ENCODE measurements at places on chromosomes 13 and 19. TPM values are rescaled to one million over a fixed set of nuclear protein-coding genes. Genes with fewer than 3 reads are reported as not detected.

The ADPRHL1 gene
- 15.8 TPM for total RNA-seq

The ZNF90 gene
- 6.7 TPM for total RNA-seq

The GRK1 gene
- total RNA-seq: not detected

The PTPRH gene
- total RNA-seq: 15.8 TPM

The KRTDAP gene
- not detected for total RNA-seq

The WDR88 gene
- not detected for total RNA-seq

The PEX11G gene
- total RNA-seq: 3.9 TPM

- H3K36me3 ChIP-seq: peaks cover 26% of the 10 kb centered on the region
- no peak overlapping the region for H3K27ac ChIP-seq
- H3K4me1 ChIP-seq: no peaks in the 10 kb centered on the region
- H3K4me3 ChIP-seq: no peak overlapping the region
Observed at GRCh38 chr19:19711934-19712828, 20.7 kb downstream of the ZNF14 start.

- no peak for DNase-seq
- no peak overlapping the region for H3K4me3 ChIP-seq
- no peaks in the 10 kb centered on the region for H3K36me3 ChIP-seq
- peaks cover 10% of the 10 kb centered on the region for H3K4me1 ChIP-seq
Observed at GRCh38 chr13:30143666-30144400, 163.5 kb downstream of the KATNAL1 start.

DNA sequence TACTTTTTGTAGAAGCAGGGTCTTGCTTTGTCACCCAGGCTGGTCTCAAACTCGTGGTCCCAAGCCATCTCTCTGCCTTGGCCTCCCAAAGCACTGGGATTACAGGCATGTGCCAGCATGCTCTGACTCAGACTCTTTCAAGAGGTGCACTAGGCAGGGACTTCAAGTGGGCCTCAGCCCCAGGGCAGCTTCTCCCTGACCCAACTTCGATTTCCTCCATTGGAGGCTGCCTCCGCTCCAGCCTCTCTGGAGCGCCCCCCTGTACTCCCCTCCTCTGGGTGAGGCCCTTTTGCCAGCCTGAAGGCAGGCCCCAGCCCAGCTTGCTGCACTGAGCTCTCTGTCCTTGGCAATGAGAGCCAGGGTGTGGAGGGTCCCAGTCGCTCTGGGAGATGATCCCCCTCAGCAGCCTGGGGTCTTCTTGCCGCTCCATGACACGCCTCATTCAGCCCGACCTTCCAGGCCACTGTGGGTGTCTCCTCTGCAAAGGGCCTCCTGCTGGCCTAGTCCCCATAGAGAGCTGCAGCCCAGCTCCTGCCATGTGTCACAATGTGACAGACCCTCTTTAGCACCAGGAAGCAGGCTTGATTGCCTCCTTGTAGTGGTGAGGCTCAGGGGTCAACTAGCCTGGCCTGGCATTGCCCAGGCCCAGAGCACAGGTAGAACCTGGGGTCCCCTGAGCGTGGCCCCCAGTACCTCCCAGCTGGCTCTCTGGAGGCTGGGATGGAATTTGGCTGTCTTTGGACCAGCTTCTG is 16.4 kb downstream of the CARM1 start:
- DNase-seq: no peak
- H3K4me3 ChIP-seq: no peak overlapping the region
- no peak overlapping the region for H3K27ac ChIP-seq
- no peaks in the 10 kb centered on the region for H3K36me3 ChIP-seq
- H3K4me1 ChIP-seq: peaks cover 16% of the 10 kb centered on the region

DNA sequence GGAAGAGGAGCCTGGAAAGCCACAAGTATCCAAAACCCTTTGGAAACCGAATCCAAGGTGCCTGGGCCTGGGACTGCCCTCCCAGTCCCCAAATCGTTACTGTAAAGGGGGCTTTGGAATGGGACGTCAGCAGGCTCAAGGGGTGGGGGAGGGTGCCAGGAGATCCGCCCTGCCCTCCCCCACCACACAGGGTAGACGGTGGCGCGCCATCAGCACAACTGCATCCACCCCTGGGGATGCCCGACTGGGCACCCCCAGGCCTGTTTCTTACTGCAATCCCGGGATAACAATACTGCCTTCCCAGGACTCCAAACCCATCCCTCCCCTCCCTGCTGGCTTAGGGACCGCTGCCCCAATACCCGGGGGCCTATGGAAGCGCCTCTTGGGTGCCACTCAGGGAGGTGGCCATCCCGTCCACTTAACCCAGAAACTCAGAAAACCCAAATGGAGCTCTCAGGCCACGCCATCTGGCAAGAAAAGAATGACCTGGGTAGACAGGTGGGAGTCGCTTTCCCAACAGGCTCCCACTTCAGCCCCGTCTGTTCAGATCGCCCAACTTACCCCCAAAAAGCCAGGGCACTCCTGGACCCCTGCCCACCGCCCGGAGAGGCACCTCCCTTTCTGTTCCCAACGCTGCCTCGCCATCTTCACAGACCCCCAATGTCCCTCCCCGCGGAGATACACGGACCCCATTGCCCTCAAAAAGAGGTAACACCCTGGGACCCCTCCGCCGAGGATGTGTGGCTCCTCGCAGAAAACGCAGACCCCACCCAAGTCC is 2.4 kb downstream of the KLF16 start:
- H3K4me3 ChIP-seq: no peak overlapping the region
- no peak for DNase-seq
- no peaks in the 10 kb centered on the region for H3K27me3 ChIP-seq
- peaks cover 69% of the 10 kb centered on the region for H3K4me1 ChIP-seq
- no peaks in the 10 kb centered on the region for H3K36me3 ChIP-seq

- no peaks in the 10 kb centered on the region for H3K27me3 ChIP-seq
- no peak for DNase-seq
- no peaks in the 10 kb centered on the region for H3K4me1 ChIP-seq
- H3K4me3 ChIP-seq: no peak overlapping the region
- H3K36me3 ChIP-seq: no peaks in the 10 kb centered on the region
- no peak overlapping the region for H3K27ac ChIP-seq
Observed at GRCh38 chr13:44692173-44692713, 116.1 kb upstream of the TSC22D1 start.

- H3K4me3 ChIP-seq: no peak overlapping the region
- no peak overlapping the region for H3K27ac ChIP-seq
- DNase-seq: peak; percentile 12
- H3K36me3 ChIP-seq: no peaks in the 10 kb centered on the region
Observed at GRCh38 chr13:22451327-22451741, 729.4 kb upstream of the SGCG start.

- H3K27ac ChIP-seq: no peak overlapping the region
- H3K4me1 ChIP-seq: no peaks in the 10 kb centered on the region
- no peaks in the 10 kb centered on the region for H3K27me3 ChIP-seq
- no peak for DNase-seq
- no peak overlapping the region for H3K4me3 ChIP-seq
Observed at GRCh38 chr13:114296902-114297301, 15.5 kb downstream of the UPF3A start.

GRCh38 chr19:31271306-31271911 is 77.8 kb downstream of the TSHZ3 start:
- no peaks in the 10 kb centered on the region for H3K4me1 ChIP-seq
- no peaks in the 10 kb centered on the region for H3K27me3 ChIP-seq
- DNase-seq: no peak
- H3K36me3 ChIP-seq: no peaks in the 10 kb centered on the region
- H3K4me3 ChIP-seq: no peak overlapping the region

DNA sequence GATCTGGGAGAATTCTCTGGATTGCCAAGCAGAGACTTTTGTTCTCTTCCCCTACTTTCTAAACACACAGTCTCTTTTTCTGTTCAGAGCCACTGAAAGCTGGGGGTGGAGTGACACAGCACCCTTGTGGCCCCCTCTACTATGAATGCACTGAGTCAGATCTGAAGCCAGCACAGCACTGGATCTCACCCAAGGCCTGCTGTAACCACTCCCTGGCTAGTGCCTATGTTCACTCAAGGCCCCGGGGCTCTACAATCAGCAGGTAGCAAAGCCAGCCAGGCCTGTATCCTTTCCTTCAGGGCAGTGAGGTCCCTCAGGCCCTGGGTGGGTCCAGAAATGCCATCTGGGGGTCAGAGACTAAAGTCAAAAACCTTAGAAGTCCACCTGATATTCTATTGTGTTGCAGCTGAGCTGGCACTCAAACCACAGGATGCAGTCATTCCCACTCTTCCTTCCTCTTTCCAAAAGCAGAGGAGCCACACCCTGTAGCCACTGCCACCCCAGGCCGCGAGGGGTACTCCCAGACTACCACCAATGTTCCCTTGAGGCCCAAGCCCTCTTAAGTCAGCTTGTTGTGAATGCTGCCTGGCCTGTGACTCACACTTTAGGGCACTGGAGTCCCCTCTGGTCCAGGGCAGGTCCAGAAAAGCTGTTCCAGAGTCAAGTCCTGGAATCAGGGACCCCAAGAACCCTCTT is 110.1 kb upstream of the RXFP2 start:
- DNase-seq: no peak
- H3K36me3 ChIP-seq: no peaks in the 10 kb centered on the region
- no peak overlapping the region for H3K4me3 ChIP-seq
- H3K27me3 ChIP-seq: no peaks in the 10 kb centered on the region

DNA sequence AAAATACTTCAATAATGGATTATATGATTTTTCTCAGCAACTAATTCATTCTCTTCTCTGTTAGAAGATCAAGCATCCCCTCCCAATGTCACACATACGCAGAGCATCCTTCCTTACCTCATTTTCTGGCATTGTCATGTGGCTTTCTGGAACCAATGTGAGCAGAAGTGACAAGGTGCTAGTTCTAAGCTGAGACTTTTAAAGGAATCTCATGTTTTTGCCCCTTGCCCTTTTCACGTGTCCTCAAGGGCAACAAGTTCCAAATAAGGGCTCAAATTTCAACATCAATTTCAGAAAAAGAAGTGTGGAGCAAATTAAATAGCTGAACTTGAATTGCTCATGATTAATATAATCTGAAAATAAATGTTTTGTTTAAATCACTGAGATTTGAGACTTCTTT is 4.6 kb upstream of the PRR20A start:
- H3K4me1 ChIP-seq: no peaks in the 10 kb centered on the region
- DNase-seq: no peak
- H3K4me3 ChIP-seq: no peak overlapping the region
- H3K36me3 ChIP-seq: no peaks in the 10 kb centered on the region
- no peaks in the 10 kb centered on the region for H3K27me3 ChIP-seq

DNA sequence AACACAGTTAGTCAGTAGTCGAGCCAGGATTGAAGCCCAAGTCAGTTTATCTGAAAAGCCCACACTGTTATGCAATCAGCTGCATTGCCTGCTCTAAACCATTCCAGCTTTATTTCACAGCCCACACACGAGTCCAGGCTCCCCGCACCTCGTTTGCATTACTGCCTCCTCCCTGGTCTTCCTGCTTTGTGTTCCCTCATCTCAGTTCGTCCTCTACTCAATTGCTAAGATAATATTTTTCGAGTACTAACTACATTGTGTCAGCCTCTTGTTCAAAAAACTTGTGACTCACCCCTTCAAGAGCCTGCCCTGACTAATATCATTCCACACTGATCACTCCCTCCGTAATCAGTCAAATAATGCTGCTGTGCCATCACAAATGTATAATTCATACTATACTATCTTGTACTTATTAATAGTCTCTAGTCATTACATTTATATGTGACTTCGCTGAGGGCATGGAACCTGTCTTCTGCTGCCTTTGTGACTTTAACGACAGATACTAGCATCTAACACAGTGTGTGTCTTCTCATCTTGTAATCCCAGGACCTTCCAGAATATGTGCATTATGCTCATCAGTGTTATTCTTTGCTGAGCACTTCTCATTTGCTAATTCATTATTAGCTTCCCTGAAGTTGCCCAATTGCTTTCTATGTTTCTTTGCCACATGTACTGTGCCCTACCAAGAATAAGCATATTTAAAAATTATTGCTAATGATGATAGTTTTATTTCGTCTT is 26.2 kb upstream of the WDFY2 start:
- no peaks in the 10 kb centered on the region for H3K4me1 ChIP-seq
- H3K27ac ChIP-seq: no peak overlapping the region
- DNase-seq: no peak
- H3K4me3 ChIP-seq: no peak overlapping the region
